ENCODE measurements at places on chromosomes 6 and 20. TPM values are rescaled to one million over a fixed set of nuclear protein-coding genes. Genes with fewer than 3 reads are reported as not detected.

- H3K4me1 ChIP-seq = peaks cover 12% of the 10 kb centered on the region
- no peaks in the 10 kb centered on the region for H3K36me3 ChIP-seq
- peak overlapping the region; percentile 72 for H3K27ac ChIP-seq
- H3K4me3 ChIP-seq = no peak overlapping the region
These were observed 157.0 kb downstream of the PLCB4 start for GRCh38 chr20:9225879-9226278.

The NKAPL gene
- 0.44 TPM for total RNA-seq

GRCh38 chr6:23140871-23141270 is 571.5 kb downstream of the HDGFL1 start:
- H3K4me3 ChIP-seq = no peak overlapping the region
- H3K36me3 ChIP-seq = no peaks in the 10 kb centered on the region
- peaks cover 5% of the 10 kb centered on the region for H3K4me1 ChIP-seq
- no peak overlapping the region for H3K27ac ChIP-seq
- DNase-seq = no peak

GRCh38 chr6:87682310-87682709 is 19.7 kb downstream of the AKIRIN2 start:
- no peak for DNase-seq
- no peak overlapping the region for H3K27ac ChIP-seq
- peaks cover 4% of the 10 kb centered on the region for H3K27me3 ChIP-seq
- no peaks in the 10 kb centered on the region for H3K4me1 ChIP-seq
- no peak overlapping the region for H3K4me3 ChIP-seq
- no peaks in the 10 kb centered on the region for H3K36me3 ChIP-seq

The PTCRA gene
- total RNA-seq = not detected

- peaks cover 8% of the 10 kb centered on the region for H3K27me3 ChIP-seq
- DNase-seq = no peak
- H3K36me3 ChIP-seq = peaks cover 26% of the 10 kb centered on the region
- H3K4me1 ChIP-seq = peaks cover 57% of the 10 kb centered on the region
- H3K4me3 ChIP-seq = peak overlapping the region; percentile 3
These were observed 98.8 kb downstream of the SASH1 start for GRCh38 chr6:148441454-148441911.

The TRIM40 gene
- not detected for total RNA-seq

DNA sequence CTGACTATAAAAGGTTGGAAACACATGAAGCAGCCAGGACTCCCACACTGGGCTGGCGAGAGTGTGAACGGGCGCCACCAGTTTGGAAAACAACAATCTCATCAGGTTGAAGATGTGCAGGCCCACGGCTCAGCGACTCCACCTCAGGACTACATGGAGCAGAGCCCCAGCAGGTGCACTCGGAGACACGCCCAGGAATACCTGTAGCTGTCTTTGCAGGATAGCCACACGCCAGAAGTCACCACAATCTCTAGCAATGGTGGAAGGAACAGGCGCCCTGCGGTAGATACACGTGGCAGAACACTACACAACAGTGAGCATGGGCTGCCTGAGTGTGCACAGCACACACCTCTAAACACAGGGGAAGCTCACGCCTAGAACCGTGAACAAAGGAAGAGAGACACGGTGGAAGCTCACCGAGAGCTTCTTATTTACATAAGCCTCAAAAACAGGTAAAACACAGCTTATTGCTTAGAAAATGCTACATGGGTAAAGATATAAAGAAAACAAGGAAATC is 28.7 kb upstream of the RPS6KA2 start:
- H3K4me3 ChIP-seq = no peak overlapping the region
- H3K36me3 ChIP-seq = peaks cover 6% of the 10 kb centered on the region
- no peak overlapping the region for H3K27ac ChIP-seq
- H3K27me3 ChIP-seq = peaks cover 8% of the 10 kb centered on the region
- no peak for DNase-seq
- peaks cover 9% of the 10 kb centered on the region for H3K4me1 ChIP-seq

GRCh38 chr6:101090281-101090680 is 209.2 kb upstream of the ASCC3 start:
- no peaks in the 10 kb centered on the region for H3K4me1 ChIP-seq
- DNase-seq = no peak
- H3K36me3 ChIP-seq = no peaks in the 10 kb centered on the region
- no peak overlapping the region for H3K4me3 ChIP-seq
- H3K27me3 ChIP-seq = peaks cover 1% of the 10 kb centered on the region

GRCh38 chr6:170294298-170294730 is 3.4 kb upstream of the DLL1 start:
- H3K27me3 ChIP-seq = peaks cover 27% of the 10 kb centered on the region
- no peak overlapping the region for H3K27ac ChIP-seq
- DNase-seq = no peak
- peaks cover 47% of the 10 kb centered on the region for H3K4me1 ChIP-seq
- H3K36me3 ChIP-seq = no peaks in the 10 kb centered on the region
- H3K4me3 ChIP-seq = peak overlapping the region; percentile 85

The ZNF311 gene
- 1.6 TPM for total RNA-seq

DNA sequence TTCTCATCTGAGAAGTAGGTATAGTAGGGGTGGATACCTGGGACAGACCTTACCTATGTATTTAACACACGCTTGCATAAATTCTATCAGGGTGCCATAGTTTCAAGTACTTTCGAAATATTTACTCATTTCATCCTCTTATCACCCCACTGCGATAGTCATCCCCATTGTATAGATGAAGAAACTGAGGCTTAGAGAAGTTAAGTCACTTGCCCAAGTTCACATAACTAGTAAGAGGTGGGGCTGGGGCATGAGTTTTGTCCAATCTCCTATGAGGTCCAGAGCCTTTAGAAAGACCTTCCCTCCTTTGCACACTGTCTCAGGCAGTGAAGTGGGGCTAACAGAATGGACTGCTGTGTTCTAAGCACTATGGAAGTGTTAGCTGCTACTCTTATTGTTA is 6.2 kb downstream of the TULP1 start:
- no peak for DNase-seq
- H3K4me1 ChIP-seq = peaks cover 3% of the 10 kb centered on the region
- no peak overlapping the region for H3K4me3 ChIP-seq
- H3K36me3 ChIP-seq = no peaks in the 10 kb centered on the region

DNA sequence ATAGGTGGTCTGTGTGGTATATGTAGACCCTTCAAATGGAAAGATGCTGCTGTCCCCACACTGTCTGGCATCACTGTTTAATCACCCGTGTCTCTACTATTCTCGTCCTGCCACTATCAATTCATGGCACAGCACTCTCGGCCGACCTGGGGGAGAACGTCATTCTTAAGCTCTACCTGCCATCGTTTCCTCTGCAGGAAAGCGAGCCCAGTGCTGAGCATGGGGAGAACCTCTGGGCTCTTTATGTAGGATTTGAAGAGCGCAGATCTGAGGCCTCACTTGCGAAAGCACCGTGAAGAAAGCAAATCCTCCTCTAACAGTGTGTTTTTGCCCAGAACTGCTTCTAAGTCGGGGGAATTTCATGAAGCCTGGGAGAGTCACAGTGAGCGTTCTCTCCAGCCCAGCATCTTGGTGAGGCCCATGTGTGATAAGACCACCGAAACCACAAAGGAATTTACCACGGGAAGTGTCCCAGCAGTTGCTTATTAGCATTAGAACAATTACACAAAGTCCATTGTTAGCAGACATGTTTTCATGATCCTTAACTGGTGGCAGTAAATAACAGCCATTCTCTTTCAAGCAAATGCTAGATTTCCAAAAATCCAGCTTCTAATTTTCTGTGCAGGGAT is 124.3 kb downstream of the SCML4 start:
- DNase-seq = no peak
- H3K4me3 ChIP-seq = no peak overlapping the region
- H3K27ac ChIP-seq = no peak overlapping the region
- H3K36me3 ChIP-seq = peaks cover 4% of the 10 kb centered on the region

All from endothelial cell (in vitro differentiated cells).